ENCODE measurements at places on chromosomes 16 and 17.

GRCh38 chr17:8163978-8164814 is 1.4 kb upstream of the VAMP2 start:
- peak; percentile 72 for DNase-seq

DNA sequence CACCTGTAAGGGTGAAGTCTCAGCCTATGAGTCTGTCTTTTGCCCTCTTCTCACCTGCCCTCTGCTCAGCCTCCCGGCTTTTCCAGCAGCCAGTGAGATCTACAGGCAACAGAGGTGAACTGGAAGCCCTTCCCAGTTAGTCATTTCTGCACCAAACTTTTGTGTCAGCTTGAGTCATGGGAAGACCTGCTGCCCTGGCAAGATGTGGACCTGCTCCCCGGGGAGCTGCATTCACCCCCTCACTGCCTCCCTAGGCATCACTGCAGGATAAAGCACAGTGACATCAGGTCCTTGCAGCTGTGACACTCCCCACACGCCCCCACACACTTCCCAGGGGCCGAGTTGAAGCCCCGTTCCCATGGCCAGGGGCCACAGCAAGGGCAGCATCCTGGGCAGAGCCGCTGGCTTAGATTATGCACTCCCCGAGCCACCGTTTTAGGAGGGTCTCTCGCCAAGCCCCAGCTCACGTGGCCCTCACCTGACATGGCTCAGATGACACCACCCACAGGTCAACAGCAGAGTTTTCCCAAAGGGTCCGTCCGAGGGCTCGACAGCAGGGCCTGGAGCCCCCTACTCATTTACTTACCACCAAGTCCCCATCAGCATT is 6.5 kb upstream of the ABR start:
- no peak for DNase-seq

GRCh38 chr16:8739151-8739550 is 58.3 kb downstream of the TMEM186 start:
- no peak for DNase-seq

GRCh38 chr16:48740964-48741363 is 131.0 kb upstream of the N4BP1 start:
- DNase-seq, result no peak

GRCh38 chr17:28154214-28154613 is 111.7 kb downstream of the NLK start:
- no peak for DNase-seq

DNA sequence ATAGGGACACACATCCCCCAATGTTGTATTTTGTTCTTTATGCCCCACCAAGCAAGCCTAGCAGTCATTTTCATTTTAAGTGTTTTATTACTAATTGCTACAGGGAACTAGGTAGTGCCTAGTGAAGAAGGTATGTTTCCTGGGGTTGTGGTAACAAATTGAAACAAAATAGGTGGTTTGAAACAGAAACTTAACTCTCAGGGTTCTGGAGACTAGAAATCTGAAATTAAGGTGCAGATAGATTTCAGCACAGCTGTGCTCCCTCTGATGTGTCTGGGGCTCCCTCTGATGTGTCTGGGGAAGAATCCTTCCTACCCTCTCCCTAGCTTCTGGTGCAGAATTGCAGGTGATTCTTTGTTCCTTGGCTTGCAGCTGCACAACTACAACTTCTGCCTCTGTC is 390.1 kb downstream of the ZFHX3 start:
- DNase-seq, result no peak

GRCh38 chr16:77919761-77920415 is 102.5 kb upstream of the CLEC3A start:
- no peak for DNase-seq

GRCh38 chr17:16199093-16199492 is 16.2 kb downstream of the NCOR1 start:
- peak; percentile 14 for DNase-seq

DNA sequence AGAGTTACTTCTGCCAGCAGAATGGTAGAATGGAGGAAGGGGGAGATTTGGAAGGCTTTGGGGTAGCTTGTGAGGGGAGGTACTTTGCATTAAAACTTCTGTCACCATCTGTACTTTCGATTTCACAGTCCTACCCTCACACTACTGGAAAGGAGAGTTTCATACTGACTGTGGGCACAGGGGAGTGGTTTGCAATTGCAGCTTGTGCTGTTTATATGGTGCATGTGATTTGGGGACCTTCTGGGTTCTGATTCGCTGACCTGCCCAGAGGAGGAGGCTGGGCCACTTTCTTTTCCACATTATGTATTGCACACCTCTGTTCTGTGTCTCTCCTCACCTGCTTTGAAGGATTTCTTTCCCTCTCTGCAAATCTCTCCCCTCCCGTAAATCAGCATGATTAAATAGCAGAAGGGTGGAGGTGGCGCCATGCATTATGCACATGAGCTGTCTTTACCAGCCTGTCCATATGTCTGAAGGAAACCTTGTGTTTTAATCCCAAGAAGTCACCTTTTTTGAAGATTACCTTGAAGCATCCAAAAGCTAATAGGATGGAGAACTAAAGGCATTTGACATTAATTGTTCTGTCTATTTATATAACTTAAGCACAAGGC is 90.9 kb downstream of the RBFOX1 start:
- no peak for DNase-seq

GRCh38 chr16:89423681-89424260 is 66.6 kb downstream of the ANKRD11 start:
- DNase-seq, result peak; percentile 35

DNA sequence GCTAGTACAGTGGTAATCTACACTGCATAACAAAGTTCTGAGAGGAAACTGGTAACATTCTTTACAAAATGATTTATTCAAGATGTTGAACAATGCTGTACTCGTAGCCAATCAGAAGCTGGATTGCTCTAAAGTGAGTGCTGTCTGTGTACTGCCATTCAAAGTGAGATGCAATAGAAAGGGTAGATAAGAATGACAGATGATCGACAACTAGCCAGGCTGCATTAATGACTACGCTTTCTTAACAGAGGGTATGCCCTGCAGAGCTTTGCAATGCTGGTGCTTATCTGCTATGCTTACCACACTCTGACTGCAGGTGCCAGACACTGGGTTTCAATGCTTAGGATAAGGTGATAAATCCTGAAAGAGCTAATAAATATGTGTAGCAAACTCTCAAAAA is 46.1 kb upstream of the SLC25A19 start:
- no peak for DNase-seq

DNA sequence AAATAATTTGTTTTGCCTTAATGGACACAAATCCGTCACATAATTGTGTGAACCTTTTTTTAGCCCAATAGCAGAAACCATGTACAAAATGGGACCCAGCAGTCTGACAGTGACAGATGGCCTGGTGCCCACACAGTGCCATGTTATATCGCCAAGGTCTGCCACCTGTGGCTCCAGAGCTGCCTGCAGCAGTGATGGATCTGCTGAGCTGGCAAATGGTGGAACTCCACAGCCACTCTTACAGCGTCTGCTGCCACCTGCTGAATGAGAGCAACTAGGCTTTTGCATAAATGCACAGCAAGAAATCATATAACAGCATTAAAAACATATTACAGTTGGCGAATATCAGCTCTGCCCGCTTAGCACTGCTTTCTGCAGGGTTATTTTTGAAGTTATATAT is 59.4 kb downstream of the NUP93 start:
- no peak for DNase-seq

DNA sequence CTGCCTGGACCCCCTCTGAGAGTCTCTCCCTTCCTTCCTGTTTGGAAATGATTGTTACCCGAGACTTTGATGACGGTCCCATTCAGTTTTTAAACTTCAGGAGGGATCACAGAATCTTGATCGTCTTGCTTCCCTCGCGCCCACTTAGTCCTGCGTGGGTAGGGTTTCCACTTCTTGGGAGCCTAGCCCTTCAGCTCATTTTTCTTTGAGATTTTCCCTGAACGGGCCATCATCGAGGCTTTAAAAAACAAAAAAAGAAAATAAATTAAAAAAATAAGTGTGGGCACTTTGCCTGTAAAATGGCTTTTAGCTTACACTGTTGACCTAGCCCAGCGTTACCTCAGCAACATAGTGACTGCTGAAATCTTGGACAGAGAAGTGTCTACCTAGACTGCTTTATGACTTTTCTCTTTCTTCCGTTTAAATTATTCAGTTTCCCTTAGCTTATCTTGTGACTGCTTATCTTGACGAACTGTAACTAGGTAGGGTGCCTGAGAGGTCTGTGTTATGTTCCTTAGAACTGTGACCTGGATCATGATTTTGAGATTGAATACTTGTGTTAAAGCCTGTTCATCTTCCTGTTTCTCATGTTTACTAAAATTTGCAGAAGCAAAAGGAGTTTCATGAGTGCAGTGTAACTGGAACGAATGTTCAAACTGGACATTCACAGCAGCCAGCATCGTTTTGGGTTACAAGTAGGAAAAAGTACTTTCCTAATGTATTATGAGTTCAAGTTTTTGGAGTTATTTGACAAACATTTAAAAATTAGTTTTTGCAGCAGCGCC is 874 bp downstream of the WWP2 start:
- DNase-seq, result peak; percentile 28

DNA sequence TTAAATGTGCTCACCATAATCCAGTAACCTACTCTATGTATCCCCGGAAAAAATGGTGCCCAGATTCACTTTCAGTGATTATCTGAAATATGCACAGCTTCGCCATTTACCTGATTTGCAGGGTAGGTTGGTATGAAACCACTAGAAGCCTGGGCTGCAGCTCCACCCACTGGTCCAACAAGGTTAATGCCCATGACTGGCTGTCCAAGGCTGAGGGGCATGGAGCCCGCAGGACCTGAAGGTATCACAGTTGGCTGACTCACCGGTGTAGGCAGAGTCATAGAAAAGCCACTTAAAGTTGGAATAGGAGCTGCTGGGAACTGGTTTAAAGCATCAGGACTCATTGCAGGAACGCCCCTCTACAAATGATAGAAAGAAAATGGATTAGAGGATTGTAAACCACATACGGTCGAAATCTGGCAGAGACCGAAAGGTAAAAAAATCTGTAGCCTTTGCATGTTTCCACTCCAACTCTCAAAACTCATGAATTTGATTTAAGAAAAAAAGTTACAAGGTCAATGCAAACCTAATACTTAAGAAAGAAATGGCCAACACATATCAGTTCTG is 38.6 kb downstream of the SYNRG start:
- peak; percentile 3 for DNase-seq

- no peak for DNase-seq
These were observed 5.5 kb upstream of the CDH1 start for GRCh38 chr16:68731637-68732036.

GRCh38 chr17:37299257-37299980 is 76.4 kb upstream of the C17orf78 start:
- DNase-seq, result no peak

DNA sequence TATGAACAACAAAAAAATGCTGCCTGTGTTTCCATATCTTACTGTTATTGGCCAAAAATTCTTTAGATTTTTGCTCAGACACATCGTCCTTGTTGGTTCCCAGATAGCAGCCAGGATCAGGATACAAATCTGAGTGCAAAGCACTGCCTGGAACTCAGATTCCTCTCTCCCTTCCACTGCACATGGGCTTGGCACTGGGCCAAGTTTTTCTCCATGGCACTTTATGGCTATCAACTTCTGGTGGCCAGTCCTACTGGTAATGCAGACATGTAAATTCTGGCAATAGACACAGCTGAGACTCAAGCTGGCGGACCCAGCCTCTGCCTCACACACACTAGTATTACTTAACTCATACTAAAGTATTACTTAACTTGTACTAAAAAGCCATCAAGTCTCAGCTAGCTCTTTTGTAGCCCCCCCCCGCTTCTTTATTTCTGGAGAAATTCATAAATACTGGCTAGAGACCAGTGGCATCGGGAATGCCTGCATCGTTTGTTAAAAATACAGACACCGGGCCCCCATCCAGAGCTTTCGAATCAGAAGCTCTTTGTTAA is 181.2 kb upstream of the COX10 start:
- DNase-seq, result no peak

DNA sequence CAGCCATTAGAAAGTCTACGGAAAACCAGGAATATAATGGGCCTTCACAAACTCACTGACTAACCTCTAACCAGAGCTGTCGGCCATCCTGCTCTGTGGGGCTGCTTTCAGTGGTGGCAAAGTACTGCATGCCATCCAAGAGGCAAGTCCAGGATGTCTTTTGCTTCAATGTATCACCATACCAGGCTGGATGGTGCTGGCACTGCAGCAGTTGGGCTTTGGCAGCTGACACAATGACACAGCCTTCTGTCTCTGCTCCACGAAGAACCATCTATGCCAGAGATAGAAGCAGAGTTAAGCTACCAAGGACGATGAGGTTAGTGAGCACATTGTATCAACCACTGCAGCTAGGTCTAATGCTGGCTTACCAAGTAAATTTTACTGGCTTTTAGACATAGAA is 9.7 kb upstream of the RSKR start:
- no peak for DNase-seq

- peak; percentile 96 for DNase-seq
These were observed 324.7 kb downstream of the SEC14L1 start for GRCh38 chr17:77465358-77466041.

DNA sequence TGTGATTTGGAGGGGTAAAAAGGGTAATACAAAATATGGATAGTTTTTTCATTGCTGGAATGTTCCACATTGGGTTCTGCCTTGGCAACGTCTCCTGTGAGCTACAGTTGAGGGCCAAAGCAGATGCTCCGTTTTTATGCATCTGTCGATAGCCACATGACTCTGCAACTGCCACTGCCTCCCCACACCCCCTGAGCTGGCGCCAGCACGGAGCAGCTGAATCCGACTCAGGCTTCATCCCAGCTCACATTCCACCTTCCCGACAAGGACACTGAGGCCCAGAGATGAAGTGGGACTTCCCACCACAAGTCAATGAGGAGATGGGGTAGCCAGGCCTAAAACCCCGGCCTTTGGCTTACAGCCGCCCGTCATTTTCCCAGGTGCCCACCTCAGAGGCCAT is 334.1 kb downstream of the CDH13 start:
- DNase-seq, result no peak

DNA sequence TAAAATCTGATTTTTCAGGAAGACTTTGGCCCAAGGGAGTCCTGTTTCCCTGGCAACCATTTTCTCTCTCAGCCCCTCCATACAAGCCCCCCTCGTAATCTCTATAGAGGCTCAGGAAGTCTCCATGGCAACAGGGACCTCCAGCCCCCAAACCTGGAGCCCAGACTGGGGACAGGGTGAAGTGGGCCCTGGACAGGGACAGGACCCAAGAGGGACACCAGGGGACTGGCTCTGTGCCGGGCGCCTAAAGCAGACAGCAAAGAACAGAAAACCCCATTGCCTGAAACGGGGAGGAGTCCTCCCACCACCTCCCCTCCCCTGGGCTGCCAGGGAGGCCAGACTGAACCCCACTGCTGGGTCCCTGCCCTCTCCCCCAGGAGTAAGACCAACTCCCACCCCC is 40.6 kb downstream of the CPNE2 start:
- no peak for DNase-seq

- no peak for DNase-seq
These were observed 389.7 kb downstream of the SOX9 start for GRCh38 chr17:72510351-72511016.

DNA sequence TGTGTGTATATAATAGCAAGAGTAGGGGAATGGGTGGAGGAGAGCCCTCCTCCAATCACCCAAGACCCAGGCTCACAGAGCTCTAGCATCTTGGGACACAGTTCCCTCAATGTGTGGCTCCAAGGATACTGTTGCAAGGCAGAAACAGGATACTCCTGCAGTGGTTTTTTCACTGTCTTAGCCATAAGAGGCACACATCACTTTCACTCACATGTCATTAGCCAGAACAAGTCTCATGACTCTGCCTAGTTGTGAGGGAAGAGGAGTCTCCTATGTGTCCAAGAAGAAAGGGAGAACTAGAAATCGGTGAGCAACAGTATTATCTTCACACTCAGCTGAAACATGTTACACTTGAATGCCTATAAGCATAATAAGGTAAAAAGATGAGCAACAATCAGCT is 11.1 kb upstream of the NUDT7 start:
- DNase-seq, result no peak

- no peak for DNase-seq
These were observed 13.5 kb downstream of the SUPT6H start for GRCh38 chr17:28675490-28675889.
